ENCODE measurements at places on chromosomes 5 and 9.

- no peak overlapping the region for H3K4me3 ChIP-seq
- no peak for DNase-seq
- H3K36me3 ChIP-seq: peaks cover 5% of the 10 kb centered on the region
- no peaks in the 10 kb centered on the region for H3K27me3 ChIP-seq
- H3K4me1 ChIP-seq: no peaks in the 10 kb centered on the region
Measured at GRCh38 chr5:154345255-154345952, 100.4 kb upstream of the SAP30L start.

DNA sequence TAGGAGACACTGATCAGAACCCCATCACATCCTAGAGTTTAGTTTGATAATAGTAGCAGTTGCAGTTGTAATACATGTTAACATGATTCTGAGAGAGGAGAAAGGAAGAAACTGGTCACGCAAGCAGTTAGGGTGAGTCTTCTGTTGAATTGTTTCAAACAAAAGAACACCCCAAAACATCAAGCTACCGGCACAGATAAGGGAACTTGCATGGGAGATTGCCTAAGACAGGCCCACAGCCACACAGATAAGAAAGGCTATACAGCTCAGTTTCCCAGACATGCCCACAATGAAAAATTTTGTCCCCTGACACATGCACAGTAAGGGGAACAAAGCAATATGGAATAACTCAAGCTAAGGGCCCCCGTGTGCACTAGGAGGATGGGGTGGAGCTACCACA is 15.9 kb downstream of the HSPB3 start:
- no peaks in the 10 kb centered on the region for H3K36me3 ChIP-seq
- H3K4me3 ChIP-seq: no peak overlapping the region
- no peaks in the 10 kb centered on the region for H3K4me1 ChIP-seq
- H3K27ac ChIP-seq: no peak overlapping the region
- H3K27me3 ChIP-seq: no peaks in the 10 kb centered on the region

- H3K4me3 ChIP-seq: no peak overlapping the region
- H3K36me3 ChIP-seq: no peaks in the 10 kb centered on the region
- DNase-seq: no peak
- H3K27me3 ChIP-seq: no peaks in the 10 kb centered on the region
- no peak overlapping the region for H3K27ac ChIP-seq
Measured at GRCh38 chr5:171770153-171770552, 15.5 kb upstream of the SMIM23 start.

- no peaks in the 10 kb centered on the region for H3K27me3 ChIP-seq
- no peak overlapping the region for H3K4me3 ChIP-seq
- no peak overlapping the region for H3K27ac ChIP-seq
- DNase-seq: peak; percentile 7
- no peaks in the 10 kb centered on the region for H3K36me3 ChIP-seq
Measured at GRCh38 chr5:132079081-132079480, 5.5 kb downstream of the CSF2 start.

GRCh38 chr5:79173626-79174025 is 62.0 kb downstream of the BHMT start:
- H3K27ac ChIP-seq: no peak overlapping the region
- H3K27me3 ChIP-seq: no peaks in the 10 kb centered on the region
- no peaks in the 10 kb centered on the region for H3K36me3 ChIP-seq
- no peak overlapping the region for H3K4me3 ChIP-seq
- no peak for DNase-seq
